ENCODE measurements at places on chromosomes 12 and 14. TPM values are rescaled to one million over a fixed set of nuclear protein-coding genes. Genes with fewer than 3 reads are reported as not detected.

LALBA gene
- not detected for total RNA-seq

TUBA1B gene
- total RNA-seq = 2,083 TPM

KCTD10 gene
- total RNA-seq = 32.5 TPM

OR4N5 gene
- total RNA-seq = not detected

PKP2 gene
- total RNA-seq = 9.8 TPM

ANKS1B gene
- not detected for total RNA-seq

EIF2B1 gene
- 133 TPM for total RNA-seq

PAPOLA gene
- total RNA-seq = 45.0 TPM

ABCC9 gene
- total RNA-seq = 0.13 TPM

AHNAK2 gene
- 12.6 TPM for total RNA-seq

PRKD1 gene
- 4.9 TPM for total RNA-seq

Data from A375 (cell line).